CMK (cell line): ENCODE measurements at places on chromosomes 11 and 22.

DNA sequence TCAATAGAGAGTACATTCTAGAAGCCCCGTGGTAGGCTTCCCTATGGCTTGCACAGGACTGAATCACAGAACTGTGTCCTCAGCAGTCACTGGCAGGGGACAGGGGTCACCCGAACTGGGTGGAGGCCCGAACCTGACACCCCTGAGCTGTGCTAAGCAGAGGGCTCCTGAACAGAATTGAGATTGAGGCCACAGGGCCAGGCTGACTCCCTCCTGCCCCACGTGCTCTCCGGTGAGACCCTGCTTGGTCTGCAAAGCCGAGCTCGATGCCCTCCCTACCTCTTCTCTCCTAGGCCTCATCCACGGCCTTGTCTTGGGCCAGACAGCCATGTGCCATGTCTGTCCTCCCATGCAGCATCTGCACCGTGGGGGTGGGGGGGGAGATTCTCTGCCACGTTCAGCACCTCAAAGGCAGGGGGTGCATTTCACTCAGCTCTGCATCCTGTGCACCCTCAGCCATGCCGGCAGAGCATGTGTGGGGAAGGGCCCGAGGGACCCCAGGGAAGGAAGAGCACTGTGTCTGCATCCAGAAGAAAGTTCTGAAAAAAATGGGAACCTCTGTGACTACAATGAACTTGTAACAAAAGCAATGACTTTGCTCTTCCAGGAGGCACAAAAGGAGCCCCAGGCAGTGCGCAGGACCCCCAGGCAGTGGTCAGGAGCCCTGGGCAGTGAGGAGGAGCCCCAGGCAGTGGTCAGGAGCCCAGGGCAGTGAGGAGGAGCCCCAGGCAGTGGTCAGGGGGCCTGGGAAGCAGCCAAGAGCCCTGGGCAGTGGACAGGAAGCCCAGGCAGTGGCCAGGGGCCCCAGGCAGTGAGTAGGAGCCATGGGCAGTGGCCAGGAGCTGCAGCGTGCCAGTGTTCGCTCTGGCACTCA, 76.7 kb upstream of the SEPTIN5 start:
- no peak for DNase-seq

DNA sequence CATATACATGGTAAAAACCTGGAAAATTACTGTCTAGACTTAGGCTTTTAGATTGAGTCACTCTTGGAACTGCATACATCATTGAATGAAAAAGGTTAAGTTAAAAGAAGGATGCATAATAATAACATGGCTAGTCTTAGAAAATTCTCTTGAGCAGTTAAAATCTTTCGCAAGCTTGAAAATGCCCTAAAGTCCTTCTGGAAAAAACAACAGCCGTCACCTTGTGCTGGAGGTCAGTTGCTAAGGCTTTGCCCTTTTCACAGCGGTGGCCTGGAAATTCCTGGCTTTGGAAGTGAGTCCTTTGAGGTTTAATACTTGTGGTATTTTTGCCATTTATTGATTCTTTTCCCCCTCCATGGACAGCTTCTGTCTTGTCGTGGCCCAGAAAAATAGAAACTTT, 17.4 kb upstream of the FBLN1 start:
- no peak for DNase-seq

GRCh38 chr11:88398372-88398771, 60.8 kb upstream of the CTSC start:
- DNase-seq = no peak

- no peak for DNase-seq
Observed at GRCh38 chr11:19625438-19625837, 87.2 kb upstream of the NAV2 start.

GRCh38 chr11:79926707-79927106, 485.9 kb upstream of the TENM4 start:
- no peak for DNase-seq

GRCh38 chr11:7246179-7246578, 5.5 kb upstream of the SYT9 start:
- DNase-seq = no peak

DNA sequence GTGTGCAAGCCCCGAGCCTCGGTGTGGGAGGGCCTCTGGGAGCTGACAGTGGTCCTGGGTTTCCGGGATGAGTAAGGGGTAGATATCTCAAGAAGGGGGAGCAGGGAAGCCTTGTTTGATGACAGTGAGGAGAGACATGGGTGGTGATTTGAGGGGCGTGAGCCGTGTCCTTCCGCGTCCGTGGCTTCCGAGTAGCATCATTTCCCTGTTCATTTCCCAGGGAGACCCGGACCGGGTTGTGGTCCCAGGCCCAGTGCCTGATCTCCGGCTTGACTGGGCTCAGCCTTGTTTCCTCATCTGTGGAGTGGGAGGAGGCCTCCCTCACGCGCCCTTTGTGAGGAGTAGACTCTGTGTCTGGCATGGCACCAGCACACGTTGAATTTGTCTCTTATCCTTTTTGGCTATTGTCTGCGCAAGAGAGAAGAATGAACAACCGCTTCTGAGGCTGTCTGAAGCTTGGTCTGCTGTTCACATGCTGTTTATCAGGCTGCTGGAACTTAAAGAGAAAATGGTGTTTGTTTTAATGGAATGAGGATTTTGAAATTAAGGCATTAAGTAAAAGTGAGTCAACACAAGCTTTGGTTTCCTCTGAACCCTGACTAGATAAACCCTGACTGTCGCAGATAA, 348.5 kb downstream of the TBC1D22A start:
- no peak for DNase-seq

DNA sequence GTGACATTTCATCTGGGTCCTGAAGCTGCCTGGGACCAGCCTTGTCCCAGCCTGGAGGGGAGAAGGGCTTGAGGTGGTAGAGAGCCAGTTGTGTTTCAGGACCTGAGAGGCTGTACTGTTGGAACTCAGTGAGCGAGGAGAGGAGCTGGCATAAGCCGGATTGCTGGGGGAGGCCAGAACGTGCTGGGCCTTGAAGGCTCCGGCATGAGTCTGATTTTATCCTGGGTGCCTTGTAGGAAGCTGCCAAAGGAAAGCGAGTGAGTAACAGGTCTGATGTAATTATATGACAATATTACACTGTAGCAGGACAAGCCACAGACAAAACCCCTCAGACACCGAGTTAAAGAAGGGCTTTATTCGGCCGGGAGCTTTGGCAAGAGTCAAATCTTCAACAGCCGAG, 17.2 kb downstream of the AP2A2 start:
- no peak for DNase-seq

DNA sequence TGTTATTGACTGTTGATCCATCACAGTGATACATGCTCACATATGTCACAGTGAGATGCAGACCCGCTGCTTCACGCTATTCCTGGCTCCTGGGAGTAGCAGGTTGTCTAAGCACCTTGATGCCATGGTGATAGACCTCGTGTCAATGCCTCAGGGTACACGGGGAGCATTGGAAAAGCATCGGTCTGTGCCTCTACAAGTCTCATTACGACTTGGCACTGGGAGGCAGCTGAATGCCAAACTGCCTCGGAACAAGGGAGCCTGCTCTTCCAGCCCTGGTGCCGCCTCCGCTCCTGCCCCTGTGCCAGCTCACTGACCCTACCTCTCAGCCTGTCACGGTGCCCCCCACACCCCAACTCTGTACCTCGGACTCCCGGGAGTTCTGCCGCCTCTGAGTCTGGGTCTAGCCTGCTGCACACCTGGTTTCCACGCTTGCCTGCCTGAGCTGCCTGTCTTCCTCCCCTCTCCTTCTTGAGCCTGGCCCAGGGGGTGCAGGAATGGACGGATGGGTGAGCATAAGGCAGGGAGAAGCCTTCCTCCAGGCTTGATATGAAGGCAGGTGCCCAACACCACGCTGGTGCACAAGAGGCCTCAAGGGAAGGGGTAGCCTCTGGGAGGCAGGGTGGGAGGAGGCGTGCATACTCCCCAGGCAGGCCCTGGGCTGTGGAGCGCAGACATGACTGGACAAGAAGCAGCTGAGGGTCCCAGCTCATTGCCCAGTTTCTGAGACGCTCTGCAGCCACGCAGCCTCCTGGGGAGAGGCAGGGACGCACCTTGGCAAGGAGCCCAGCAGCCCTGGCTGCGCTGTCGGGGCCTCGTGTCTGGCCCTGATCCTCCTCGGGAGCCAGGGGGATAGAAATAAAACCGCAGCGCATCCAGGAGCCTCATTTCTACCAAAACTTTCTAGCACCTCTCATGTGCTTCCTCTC, 1.8 kb upstream of the NFAM1 start:
- DNase-seq = no peak

GRCh38 chr11:125393331-125393730, 102.7 kb downstream of the FEZ1 start:
- DNase-seq = no peak

DNA sequence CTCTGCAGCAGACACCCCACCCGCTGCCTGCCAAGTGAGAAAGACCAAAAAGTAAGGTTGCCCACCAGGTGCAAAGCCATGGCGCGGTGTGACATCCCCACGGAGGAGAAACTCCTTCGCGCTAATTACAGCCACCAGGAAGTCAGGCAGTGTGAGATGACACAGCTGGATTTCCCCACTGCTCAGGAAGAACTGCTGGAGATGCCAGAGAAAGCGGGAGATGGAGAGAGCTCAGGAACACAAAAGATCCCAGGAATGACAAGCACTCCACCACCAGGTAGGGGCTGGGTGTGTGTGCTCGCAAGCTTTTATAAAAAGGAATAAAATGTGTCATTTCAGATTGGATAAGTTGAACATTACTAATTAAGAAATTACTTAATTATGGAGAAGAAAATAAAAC, 292.7 kb downstream of the OPCML start:
- DNase-seq = no peak

DNA sequence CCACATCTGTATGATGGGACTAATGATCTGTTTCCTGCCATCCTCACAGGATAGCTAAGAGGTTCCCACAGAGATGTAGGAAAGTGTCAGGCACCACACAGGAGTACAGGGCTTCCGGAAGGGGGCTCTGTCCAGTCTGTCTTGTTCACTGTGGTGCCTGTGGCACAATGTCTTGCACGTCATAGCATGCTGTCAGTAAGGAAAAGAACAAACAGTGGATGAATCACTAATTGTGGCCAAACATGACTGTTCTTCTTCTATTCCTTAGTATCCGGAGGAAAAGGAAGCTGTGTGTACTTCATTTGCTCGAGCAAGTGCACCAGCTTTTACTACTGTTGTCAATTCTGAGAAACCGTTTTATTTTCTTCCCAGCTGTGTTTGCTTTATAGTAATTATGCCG, 73.4 kb upstream of the YWHAH start:
- no peak for DNase-seq

DNA sequence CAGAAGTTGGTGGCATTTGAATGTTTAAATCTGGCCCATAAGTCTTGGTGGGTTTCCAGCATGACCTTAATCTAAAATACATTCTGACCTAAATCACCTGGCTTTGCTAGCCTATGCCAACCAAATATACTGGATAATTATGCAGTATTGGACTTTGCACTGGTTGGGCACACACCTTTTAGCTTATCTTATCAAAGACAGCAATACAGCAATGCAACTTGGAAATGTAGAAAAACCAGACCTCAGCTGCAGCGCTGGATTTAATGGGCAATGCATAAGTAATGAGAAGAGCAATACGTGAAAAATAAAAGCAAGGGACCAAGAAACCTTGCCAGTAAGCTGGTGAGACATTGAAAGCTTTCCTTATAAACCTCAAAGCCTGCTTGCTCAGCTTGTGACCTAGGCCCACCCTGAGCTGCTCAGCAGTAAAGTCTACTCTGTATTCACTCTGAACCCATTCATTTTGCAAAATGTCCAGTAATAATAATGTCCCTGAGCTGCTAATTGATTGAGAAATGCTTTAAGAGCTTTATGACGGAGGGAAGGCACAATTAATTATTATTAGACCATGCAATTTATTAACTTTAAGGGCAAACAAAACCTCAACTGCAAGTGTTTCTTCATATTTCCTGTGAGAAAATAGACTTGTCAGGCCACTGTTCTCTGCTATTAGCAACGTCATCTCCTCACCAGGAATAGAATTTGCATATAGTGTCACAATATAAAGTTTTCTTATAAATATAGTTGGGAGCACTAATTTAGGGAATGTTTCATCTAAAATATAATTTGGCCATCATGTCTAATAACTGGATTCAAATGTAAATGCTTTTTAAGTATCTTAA, 49.4 kb upstream of the CEP295 start:
- no peak for DNase-seq

- DNase-seq = peak; percentile 77
Observed at GRCh38 chr11:94767701-94768601, at the start of gene AMOTL1. Gene AMOTL1 (plus strand): TSS chr11:94768356. CDS start chr11:94768512, 156 bp downstream.

DNA sequence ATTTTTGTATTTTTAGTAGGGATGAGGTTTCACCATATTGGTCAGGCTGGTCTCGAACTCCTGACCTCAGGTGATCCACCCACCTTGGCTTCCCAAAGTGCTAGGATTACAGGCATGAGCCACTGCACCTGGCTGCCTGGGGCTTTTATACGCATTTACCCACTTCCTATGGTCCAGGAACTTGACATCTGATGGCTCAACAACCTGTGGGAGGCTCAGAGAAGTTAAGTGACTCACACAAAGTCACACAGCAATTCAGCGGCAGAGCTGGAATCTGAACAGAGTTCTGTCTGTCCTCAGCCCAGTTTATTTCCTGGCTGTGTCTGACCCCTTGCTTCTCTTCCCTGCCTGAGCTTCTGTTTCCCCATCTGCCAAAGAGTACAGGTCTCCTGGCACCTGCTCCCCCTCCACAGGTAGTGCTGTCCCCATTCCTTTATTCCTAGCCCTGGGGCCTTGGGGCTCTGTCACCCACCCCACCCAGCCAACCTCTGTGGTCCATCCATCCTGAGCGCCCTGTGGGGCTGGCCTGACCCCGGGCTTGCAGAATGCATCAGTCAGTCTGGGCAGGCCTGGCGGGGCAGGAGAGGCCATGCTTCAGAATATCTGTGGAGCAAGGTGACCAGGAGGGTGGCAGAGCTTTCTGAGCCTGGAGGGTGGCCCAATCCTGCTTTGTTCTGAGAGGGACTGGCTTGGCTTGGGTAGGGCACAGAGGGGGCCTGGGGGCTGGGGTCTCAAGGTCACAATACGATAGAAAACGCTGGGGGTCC, 50.6 kb downstream of the CACNA1I start:
- no peak for DNase-seq

DNA sequence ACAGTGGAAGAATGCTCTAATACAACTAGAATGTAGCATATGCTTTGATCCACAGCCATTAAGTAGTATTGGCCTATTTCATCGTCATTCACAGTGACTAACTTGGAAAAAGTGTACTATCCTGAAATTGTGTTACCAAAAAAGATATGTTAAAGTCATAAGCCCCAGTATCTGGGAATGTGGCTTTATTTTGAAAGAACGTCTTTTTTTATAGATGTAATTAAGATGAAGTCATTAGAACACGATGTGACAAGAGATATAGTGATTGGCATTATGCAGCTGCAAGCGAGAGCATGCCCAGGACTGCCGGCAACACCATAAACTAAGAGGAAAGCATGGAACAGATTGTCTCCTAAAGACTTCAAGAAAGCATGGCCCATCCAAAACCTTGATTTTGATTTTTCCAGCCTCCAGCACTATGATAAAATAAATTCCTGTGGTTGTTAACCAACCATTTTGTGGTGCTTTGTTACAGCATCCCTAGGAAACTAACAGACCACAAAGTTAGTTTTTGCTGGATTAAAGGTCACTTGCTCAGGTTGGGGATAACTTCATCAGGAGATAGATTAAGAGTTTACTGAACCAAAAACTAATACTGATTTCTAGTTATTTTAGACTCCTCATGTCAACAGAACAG, 870.6 kb upstream of the LRRC4C start:
- DNase-seq = no peak

GRCh38 chr11:11163669-11164333, 189.2 kb downstream of the CSNK2A3 start:
- DNase-seq = no peak
